ENCODE measurements at places on chromosomes 3 and 15.

DNA sequence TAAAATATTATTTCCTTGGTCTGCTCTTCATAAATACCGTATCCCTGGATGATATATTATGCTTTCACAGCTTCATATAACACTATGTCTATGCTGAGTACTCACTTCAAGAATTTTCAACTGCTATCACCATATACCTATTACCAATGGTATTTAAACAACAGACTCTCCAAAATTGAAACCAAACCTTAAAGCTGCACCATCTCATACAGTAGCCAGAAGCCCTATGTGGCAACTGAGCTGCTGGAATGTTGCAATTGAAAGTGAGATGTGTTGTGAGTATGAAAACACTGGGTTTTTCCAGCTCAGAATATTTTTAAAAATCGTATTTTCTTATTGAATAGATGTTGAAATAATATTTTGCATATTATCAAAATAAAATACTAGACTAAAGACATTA lies 130.1 kb upstream of the GOLGA6L6 start:
- no peak for DNase-seq

DNA sequence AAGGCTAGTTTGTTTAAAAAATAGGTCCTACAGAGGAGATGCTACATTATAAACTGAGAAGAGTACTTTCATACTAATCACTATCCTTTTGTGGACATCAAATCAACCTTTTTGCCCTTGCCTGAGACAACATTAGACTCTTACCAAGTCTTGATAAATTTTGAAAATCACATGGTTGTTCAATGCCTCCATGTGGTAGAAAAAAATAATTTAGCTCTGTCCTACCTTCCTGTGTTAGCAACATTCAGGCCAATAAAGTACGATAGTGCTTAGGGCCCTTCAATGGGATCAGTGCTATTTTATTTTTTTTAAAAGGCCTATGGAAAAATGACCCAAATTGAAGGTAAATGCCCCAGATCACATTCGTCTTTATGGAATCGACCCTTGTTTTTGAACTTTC lies 5.0 kb upstream of the UBE2E1 start:
- no peak for DNase-seq

DNA sequence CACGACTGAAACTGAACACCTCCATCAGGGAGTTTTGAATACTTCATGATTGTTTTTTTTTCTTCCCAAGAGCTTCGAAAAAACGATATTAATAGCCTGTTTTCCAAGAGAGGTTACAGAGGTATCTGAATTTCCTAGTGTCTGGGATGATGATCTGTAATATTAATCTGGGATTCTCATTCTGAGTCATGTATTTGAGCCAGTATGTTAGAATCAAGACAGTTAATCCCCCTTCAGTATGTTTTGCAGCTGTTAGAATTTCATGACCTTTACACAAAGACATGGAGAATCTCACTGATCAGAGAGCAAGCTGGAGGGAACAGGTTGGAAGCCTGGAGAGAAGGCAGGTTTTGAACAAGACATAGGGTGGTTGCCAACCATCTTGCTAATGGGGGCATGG lies 234.5 kb upstream of the GAP43 start:
- no peak for DNase-seq

DNA sequence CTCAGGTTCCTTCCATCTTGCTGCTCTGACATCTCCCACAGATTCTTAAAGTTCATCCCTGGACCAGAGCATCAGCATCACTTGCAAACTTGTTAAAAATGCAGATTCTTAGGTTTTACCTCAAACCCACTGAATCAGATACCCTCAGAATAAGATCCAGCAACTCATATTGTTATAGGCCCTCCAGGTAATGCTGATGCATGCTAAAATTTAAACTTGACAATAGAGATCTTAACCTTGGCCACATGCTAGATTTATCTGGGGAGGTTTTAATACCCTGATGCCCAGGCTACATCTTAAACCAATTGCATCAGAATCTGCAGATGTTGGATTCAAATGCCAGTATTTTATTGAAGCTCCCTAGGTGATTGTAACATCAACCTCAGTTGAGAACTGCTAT lies 256.9 kb downstream of the RYR3 start:
- DNase-seq = no peak

DNA sequence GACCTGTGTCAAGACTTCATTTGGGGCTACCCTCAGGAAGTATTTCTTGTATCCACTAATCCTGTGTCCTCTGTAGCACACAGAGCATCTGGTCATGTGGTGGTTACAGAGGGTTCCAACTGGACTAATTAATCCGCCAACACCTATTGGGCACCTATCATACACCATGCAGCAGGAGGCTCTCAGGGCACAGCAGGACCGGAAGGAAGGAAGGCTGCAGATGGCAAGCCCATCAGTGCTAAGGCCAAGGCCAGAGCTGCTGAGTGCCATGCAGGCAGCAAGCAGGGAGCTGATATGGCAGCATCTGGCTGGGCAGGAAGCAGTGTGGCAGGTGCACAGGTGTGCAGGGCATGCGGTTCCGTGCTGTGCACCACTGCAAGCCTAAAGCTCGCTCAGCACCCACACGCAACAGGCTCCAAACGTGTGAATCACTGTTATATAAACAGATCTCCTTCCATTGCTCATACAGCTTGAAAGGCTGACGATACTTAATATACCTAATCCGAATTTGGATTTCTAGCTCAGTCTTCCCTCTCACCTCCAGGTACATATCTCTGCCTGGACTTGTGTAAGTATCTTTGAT lies 64.4 kb upstream of the SNRPA1 start:
- DNase-seq = no peak

- no peak for DNase-seq
Observed at GRCh38 chr15:77506311-77507142, 85.8 kb downstream of the HMG20A start.

DNA sequence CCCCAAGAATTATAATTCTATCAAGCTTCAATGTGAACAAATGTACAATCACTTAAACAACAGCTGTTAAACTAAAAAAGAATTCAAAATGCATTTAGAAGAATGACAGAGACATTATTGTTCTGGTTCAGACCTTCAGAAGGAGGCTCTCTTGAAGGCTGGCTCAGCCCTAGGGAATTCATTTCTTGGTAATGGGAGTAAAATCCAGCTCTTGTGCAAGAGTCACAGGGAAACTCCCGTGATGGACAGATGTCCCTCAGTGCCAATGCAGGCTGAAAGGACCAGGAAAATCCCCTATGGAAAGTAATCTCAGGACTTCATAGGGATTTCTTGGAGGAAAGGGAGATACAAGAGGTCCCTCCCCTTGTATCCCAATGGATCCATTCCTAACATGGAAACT lies 149.9 kb upstream of the STT3B start:
- DNase-seq = no peak

GRCh38 chr3:127541320-127541719 lies 49.2 kb downstream of the TPRA1 start:
- no peak for DNase-seq

DNA sequence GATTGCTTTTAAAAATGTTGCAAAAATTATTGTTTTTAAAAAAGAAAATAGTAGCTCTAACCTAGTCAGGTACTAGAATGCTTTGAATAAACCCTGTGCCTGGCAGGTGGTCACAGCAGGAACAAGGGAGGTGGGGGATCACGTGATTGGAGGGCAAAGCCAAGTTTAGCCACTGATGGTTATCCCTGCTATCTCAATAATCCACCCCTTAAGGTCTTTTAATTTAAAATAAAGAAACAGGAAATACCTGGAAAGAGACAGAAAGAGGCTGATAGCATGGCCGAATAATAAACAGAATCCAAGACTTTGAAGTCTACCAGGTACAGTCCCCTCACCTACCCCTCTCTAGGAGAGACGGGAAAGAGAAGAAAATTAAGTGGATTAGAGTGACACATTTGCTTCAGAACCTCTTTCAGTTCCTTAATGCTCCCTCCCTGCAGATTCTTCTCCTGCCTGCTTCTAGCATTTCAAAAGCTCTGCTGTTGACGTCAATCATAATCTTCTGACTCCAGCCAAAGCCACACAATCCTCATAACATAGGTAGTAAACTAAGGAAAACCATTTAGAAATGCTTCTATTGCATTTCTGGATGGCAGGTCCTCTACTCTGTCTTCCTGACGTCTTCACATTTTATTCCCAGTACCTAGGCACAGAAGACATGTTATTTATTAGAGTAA lies 303.4 kb upstream of the MME start:
- DNase-seq = no peak

- no peak for DNase-seq
Observed at GRCh38 chr3:44954962-44955361, 21.0 kb downstream of the ZDHHC3 start.

DNA sequence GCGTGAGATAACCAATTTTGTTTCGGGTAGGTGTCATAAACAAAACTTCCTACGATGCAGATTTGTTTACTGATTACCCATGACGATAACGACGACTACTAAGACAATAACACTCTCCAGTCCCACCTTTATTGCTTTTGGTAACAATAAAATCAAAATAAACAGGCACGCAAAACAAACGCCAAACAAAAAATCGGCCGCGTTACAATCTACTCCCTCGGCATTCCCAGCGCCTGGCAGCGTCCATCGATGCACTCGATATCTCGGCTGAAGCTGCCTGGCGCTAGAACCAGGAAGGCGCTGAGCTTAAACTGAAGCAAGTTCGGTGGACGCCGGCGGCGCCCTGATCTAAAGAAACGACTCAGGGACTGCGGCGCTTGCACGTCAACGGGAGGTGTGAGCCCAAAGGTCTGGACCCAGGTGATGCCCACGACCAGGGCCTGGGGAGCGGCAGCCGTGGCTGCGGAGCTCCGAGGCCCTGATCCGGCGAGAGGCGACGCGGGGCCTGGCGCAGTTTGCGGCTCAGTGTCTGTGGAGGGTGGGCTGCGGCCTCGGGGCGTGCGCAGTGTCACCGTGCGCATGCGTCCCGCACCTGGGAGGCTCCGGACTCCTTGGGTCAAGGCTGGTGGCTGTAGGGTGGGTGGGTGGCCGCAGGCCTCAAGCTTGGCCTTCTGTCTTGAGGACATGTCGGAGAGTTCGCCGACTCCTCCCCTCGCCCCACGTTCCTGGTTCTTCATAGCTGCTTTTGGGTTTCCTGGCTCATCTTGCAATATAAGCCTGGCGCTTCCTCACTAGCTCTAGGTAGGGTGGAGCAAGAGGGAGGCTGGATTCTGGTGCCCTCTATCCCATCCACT lies at the start of gene RSRC1:
RSRC1 (plus strand) TSS at position 286 of the 854 bp plus-strand sequence. CDS start 12,016 bp downstream, outside the sequence.
- DNase-seq = peak; percentile 65

DNA sequence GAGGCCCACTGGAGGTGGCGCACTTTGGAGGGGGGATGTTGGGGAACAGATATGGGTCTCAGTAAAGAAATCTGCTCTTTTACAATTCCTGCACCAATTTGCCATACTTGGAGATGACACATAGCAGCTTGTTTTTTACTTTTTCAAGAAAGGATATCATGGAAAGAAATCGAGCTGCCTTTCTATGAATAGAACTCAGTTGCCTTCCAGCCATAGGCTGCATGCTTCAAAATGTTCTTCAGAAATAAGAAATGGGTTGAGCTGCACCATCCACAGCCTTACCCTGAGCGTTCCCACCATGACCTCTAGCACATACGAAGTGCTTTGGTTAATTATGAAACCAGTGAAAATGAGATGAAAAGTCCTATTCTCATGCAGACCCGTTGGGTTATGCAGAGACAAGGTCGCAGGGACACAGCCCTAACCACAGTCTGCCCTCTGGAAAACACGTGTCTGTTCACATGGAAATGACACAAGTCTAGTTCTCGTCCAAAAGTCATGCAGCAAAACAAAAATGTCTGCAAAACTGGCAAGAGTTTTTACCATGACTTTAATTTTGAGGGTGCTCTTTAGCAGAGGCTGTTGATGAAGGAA lies 36.3 kb downstream of the NGRN start:
- no peak for DNase-seq

DNA sequence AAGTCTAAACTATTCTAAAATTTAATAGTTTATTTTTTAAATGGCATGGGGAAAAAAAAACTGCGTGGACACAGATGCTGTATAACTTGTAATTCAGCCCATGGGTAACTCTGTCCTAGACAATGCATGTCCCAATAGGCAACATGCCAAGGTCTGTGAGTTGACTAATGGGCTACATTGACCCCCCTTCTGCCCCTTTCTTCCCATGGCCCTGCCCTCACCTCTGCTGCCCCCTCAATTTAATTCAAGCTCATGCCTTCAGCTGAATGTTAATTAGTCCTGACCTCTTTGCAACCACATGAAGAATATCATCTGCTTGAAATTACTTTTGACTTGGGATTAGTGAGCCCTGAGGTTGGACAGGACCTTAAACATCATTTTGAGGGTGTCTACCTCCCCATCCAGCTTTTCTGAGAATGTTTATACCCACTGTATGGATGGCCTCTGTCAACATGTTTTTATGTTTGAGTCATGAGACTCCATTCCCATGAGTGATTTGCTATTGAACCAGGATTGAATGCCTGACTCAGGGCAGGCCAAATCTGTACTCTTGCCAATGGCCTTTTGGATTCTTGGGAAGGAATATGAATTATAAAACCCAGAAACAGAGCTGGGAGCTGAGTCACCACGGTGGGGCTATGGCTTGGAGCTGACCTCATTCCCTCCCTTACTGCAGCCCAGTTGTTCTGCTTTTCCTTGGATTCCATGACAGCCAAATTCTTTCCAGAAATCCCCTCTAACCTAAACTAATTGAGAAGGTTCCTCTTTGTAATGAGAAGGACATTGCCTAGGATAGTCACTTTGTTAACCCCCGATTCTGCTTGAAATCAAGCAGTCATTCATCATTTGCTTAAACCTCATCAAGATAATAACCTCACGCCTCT lies 33.5 kb upstream of the PDE8A start:
- DNase-seq = peak; percentile 71

DNA sequence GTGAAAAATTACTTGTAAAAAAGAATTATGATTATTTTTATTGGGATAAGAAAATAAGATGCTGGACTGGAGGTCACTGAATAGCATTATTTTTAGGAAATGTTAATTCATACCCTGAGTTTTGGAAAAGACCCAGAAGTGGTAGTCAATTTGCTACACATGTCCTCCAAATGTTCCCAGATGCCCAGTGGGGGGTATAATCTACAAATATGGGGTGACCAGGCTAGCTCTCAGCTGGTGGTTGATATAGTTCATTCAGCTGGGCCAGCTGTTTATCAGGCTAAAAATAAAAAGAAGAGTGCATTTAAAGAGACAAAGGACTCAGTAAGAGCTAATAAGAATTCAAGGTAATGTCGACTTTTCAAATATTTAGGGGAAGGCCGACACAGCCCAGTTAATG lies 402.0 kb upstream of the GOLIM4 start:
- DNase-seq = no peak

- no peak for DNase-seq
Observed at GRCh38 chr15:85689729-85690128, 105.0 kb downstream of the KLHL25 start.

- DNase-seq = no peak
Observed at GRCh38 chr3:188530226-188530625, 376.3 kb downstream of the LPP start.

DNA sequence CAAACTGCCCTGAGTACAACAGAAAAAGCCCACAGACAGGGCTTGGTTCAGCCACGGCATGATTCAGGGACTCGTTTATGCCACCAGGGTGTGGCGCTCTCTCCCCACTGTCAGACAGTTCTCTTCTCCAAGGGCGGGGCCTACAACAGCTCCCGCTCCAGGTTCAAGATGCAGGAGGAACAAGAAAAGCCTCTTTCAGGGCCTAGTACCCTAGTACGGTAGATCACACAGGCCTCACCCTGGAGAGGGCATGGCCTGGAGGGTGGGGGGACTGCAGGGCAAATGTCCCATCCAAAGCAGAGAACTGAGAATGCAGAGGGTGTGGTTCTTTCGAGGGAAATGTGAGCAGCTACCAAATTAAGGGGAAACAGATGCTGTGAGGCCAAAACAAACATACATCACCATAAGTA lies 12.0 kb downstream of the MESD start:
- no peak for DNase-seq
